ENCODE measurements at places on chromosomes 7 and 10.

DNA sequence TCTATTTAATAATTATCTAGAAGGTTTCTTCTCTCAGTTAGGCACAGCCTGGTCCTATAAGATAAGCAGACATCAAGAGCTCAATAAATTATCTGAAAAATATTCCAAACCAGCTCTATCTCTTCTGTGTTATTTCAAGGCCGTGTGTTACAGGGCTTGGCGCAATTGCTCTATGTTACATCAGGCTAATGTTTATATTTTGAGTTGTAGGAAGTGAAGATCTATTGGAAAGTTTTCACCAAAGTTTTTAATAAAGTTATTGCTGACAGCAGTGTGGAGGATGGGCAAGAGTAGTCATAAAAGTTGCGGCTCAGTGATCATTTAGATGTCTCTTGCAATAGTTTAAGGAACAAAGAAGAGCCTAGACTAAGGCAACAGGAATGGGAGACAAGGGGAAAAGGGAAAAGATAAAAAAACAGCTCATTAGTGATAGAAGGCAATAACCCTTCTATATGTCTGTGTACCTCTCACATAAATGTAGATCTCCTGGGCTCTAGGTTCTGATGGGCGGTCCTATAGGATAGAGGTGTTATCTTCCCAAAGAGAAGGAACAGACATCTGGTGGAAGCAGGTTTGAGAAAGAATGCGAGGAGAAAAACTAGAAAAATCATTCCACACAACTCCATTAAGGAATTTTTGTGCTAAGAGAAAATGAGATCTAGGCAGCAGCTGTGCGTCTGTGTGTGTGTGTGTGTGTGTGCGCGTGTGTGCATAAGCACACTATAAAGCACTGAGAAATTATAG, 5.9 kb upstream of the ANKRD7 start:
- DNase-seq: no peak

- no peak for DNase-seq
Measured at GRCh38 chr10:21144047-21144446, 246.9 kb upstream of the NEBL start.

GRCh38 chr10:105149371-105149891, 508.3 kb downstream of the SORCS3 start:
- DNase-seq: no peak

DNA sequence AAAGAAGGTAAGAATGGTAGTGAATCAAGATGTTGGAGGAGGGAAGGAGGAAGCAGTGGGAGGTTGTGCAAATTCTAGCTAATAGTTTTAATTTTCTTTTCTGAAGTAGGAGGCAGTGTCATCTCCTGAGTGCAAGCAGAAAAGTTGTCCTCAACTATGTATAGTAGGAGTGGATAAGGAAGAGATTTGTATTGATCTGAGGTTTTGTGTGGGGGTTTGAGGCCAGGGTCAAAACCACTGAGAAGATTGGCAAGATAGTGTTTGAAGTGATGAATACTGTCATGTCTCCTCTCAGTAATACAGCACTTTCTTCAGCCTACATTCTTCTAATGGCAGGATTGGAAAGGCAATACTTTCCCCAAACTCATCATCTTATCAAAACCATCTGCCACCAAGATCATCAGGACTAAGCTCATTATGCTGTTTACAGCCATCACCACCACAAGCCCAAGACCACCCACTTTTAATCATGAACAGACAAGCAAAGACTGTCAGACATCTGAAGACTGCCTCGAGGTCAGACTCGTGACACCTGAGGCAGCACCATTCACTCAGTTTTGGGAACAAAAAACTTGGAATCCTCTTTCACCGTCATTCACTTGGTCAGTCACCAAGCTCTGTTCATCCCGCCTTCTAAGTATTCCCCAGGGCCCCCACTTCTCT, 1.5 kb upstream of the MIOS start:
- DNase-seq: no peak

GRCh38 chr7:128359336-128359735, 2.2 kb downstream of the PRRT4 start:
- DNase-seq: no peak

- no peak for DNase-seq
Measured at GRCh38 chr10:132938472-132939339, 3.7 kb downstream of the CFAP46 start.

All from activated CD4-positive, CD25-positive, alpha-beta regulatory T cell treated with anti-CD3 and anti-CD28 coated beads, Interleukin-2, amount 50 U/mL, for 72 hours (primary cell).